ENCODE measurements at places on chromosomes 7 and 10.

GRCh38 chr10:117656385-117657367 lies 114.1 kb downstream of the EMX2 start:
- DNase-seq = peak; percentile 21

DNA sequence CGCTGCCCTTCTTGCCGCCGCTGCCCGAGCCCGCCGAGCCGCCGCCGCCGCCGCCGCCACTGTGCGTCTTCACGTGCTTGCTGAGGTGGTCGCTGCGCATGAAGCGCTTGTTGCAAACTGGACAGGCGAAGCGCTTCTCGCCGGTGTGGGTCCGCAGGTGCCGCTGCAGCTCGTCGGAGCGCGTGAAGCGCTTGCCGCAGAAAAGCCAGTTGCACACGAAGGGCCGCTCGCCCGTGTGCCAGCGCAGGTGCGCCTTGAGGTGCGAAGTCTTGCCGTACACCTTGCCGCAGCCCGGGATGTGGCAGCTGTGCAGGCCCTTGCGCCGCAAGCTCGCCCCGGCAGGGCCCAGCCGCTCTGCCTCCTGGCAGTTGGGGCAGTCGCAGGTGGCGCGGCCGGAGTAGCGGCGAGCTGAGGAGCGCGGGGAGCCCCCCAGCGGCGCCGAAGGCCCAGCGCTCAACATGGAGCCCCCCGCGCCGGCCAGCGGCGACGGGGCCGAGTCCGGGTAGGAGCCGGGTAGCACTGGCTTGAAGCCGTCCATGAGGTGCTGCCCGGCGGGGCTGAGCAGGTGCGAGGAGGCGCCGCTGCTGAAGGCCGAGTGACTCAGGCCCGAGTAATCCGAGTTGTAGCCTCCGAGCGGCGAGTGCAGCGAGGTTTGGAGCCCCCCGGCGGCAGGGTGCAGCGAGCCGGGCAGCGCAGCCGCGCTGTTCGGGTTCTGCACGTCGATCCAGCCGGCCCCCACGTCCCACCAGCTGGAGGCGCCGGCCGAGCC lies 2.1 kb downstream of the SP8 start:
- DNase-seq = no peak

- DNase-seq = no peak
Measured at GRCh38 chr10:62651341-62651740, 153.2 kb upstream of the ADO start.

GRCh38 chr10:11521860-11522259 lies 89.6 kb downstream of the USP6NL start:
- no peak for DNase-seq

DNA sequence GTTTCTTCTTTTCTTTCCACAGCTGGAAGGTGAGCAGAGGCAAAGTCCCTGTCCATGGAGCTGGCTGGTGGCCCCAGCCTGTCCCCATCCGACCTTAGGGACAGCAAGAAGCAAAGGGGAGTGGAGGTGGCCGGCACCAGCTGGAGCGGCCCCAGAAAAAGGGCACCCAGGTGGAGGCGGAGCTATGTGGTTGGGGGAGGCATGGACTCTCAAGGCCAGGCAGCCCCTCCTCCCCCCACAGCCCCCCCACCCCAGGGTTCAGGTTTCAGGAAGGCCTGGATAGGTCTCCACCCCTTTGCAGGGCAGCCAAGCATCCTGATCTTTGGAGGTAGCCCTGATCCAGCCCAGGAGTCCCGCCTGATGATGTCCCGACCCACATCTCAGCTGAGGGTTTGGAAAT lies at the start of gene SSC4D:
SSC4D (minus strand) TSS at position 161 of the 400 bp plus-strand sequence. CDS start 5,258 bp downstream, outside the sequence.
- no peak for DNase-seq

GRCh38 chr10:75108684-75109458 lies 2.6 kb upstream of the SAMD8 start:
- no peak for DNase-seq

GRCh38 chr10:76975126-76975525 lies 662.5 kb downstream of the KCNMA1 start:
- no peak for DNase-seq

GRCh38 chr10:101563007-101563406 lies 25.1 kb downstream of the POLL start:
- DNase-seq = no peak

GRCh38 chr7:80466636-80467035 lies 45.2 kb downstream of the GNAT3 start:
- no peak for DNase-seq

GRCh38 chr10:113027230-113027573 lies 77.2 kb downstream of the TCF7L2 start:
- no peak for DNase-seq

DNA sequence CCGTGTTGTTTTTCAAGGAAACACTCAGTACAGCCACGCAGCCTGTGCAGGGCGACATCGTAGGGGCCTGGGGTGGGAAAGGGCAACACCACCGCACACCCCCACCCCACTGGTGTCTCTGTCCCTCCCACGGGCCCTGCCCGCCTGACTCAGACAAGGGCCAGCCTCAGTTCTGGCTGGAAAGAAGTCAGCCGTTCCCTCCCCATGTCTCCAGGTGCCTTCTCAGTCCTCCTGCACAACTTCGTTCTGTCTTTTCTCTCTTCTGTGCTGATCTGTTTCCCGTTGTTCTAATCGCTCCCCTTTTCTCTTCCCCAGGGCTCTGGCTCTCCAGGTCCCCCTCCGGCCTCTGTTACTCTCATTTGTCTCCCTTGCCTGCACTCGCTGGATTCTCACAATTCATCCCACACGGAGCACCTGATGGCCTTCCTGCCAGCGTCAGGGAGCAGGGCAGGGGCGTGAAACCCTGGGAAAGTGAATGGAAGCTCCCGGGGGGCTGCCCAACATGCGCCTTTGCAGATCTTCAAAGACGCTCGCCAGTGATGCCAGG lies 97.7 kb downstream of the WDR37 start:
- no peak for DNase-seq

DNA sequence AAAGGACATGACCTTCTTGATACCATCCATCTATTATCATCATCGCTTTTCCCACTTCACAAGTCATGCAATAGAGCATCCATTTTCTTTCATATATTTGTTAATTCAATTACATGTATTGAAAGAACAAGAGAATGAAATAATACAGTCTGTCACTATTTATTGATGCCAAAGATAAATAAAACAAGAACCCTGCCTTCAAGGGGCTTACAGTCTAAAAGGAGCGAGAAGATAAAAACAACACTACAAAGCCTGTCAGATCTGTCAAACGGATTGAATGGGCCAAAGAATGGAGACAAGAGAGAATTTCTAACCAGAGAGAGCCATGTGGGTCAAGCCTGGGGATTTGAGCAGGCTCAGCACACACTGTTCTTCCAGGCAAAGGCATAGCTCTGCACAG lies 15.9 kb downstream of the CPA5 start:
- no peak for DNase-seq

GRCh38 chr7:81415181-81415580 lies 354.7 kb downstream of the HGF start:
- no peak for DNase-seq

- DNase-seq = no peak
Measured at GRCh38 chr7:117669818-117670217, 190.0 kb downstream of the CFTR start.

DNA sequence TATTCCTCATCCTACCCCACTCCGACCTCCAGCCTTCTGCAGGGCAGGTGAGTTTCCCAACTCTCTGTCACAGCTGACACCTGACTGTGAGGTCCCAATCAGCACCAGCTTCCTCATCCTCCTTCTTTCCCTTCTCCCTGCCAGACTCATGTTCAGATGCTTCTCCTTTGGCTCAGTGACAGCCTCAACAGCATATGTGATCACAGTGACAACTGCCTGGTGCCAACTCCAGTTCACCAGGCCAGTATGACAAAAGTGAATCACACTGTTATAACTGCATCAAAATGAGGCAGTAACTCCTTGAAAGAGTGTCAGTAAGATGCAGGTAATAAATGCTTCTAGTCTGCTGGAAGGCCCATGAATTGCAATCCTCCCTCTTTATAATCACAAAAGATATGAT lies 46.8 kb upstream of the NFE2L3 start:
- no peak for DNase-seq

- DNase-seq = peak; percentile 68
Measured at GRCh38 chr10:22927661-22928403, at the start of gene ARMC3. Gene ARMC3, plus strand, starts transcription at chr10:22928053. Its CDS starts 3,944 bp downstream, at chr10:22931997.

DNA sequence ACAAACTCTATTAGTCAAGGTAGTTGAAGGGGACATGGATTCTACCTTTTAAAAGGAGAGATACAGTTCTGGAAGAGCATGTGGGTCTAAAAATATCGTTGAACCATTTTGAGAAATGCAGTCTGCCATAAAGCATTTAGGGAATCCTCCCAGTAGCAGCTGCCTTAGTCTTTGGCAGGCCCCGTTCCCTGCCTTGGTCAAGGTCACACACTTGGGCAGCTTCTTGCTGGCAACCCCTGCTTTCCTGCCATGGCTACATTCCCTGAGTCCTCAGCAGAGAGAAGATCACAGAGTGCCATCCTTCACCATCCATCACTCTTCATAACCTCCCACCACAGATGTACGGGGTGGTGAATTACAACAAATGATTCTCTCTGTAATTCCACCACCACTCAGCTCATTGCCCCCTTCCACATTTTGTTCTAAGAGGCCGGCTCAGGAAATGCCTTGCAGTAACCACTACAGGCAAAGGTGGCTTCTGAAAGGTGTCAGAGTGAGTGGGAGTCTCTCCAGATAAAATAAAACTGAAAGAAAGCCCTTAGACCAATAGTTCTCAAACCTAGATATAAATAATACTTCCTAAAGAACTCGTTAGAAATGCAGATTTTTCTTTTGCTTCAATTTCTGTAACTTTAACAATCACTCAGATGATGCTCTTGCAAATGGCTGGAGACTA lies 121.4 kb upstream of the STK17A start:
- DNase-seq = no peak

DNA sequence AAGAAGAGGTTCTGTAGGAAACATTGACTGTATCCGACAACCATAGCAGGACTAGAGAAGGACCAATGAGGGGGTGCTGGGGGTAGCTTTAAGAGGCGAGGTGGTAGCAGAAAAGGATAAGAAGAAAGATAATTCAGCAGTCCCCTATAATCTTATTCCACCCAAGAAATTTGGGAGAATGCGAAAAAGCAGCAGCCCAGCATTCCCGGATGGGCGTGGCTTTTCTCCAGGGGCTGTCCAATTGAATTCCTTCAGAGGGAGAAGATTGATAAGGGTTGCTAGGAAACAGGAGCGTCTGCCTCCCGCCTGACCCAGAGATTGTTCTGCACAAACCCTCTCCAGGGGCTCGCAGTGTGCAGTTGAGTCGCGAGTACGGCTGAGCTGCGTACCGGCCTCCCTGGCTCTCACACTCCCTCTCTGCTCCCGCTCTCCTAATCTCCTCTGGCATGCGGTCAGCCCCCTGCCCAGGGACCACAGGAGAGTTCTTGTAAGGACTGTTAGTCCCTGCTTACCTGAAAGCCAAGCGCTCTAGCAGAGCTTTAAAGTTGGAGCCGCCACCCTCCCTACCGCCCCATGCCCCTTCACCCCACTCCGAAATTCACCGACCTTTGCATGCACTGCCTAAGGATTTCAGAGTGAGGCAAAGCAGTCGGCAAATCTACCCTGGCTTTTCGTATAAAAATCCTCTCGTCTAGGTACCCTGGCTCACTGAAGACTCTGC lies at the start of gene GRM3:
GRM3 (plus strand) TSS at position 349 of the 721 bp plus-strand sequence. CDS start 121,237 bp downstream, outside the sequence.
- DNase-seq = no peak

DNA sequence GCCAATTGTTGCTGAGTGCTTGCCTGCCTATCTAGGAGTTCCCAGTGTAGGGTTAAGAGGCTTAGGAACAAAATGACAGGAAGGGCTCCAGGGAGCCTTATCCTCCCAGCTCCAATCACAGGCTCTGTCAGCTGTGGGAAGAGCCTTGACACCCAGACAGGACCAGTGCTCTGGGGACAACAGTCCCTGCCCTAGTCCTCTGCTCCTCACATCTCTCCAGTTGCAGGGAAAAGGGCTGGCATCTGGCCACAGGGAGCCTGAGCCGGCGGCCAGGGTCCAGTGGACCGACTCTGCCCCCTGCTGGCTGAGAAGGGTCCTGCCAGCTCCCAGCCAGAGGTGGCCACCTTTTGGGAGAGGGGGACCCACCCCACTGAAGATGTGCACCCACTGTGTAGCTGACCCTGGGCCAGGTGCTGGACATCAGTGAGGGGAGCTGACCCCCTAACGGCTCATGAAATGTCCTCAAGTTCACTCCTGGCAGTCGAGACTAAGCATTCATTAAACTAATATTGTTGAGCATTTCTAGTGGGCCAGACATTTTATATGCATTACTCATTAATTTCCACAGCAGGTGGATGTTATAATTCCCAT lies 17.6 kb downstream of the DNAJB12 start:
- peak; percentile 70 for DNase-seq

DNA sequence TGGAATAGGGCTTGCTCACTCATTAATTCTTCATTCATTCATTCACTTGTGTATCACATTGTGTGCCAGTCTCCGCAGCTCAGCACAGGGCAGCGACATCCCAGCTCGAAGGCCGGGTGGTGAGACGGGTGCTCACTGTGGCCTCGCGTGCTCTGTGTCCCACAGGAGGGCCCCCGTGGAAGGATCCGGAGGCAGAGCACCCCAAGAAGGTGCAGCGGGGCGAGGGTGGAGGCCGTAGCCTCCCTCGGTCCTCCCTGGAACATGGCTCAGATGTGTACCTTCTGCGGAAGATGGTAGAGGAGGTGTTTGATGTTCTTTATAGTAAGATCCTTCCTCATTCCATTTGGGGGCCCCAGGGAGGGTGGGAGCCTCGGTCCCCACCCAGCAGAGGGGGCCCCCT lies 61.6 kb downstream of the GTF2IRD1 start:
- DNase-seq = no peak

DNA sequence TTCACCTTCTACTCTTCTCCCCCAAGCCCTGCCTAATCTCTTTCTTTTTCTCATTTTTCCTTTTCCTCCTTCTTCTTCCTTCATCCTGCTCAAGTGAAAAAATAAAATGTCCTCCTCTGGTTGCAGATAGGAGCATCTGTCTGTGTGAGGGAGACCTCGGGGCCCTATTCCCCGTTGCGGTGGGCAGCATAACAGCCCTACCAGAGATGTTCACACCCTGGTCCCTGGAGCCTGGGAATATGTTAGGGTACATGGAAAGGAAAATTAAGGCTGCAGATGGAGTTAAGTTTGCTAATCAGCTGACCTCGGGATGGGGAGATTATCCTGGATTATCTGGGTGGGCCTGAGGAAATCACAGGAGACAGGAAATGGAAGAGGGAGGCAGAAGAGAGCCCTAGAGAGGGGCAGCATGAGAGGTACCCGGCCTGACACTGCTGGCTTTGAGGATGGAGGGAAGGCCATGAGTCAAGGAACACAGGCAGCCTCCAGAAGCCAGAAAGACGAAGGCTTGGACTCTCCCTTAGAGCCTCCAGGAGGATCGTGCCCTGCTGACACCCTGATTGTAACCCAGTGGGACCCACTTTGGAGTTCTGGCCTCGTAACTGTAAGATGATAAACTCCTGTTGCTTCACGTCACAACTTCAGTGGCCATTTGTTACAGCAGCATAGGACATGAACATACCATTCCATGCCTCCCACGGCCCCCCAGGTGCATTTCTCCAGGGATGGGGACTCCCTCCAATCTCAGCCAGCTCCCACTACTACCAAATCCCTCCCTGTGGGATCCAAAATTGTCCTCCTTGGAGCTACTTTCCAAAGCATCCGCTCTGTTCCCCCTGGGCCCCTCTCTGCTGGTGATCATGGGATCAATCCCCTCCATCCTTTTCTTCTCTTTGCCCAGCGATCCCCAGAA lies 39.0 kb upstream of the ZMIZ1 start:
- no peak for DNase-seq

- no peak for DNase-seq
Measured at GRCh38 chr10:70648427-70648826, 23.9 kb upstream of the ADAMTS14 start.
